ENCODE measurements at places on chromosomes 3 and 15.
A peak's percentile ranks its signal among the peaks of the same experiment; 100 is the strongest.

GRCh38 chr3:115549071-115549470 lies 74.2 kb upstream of the GAP43 start:
- DNase-seq: no peak

DNA sequence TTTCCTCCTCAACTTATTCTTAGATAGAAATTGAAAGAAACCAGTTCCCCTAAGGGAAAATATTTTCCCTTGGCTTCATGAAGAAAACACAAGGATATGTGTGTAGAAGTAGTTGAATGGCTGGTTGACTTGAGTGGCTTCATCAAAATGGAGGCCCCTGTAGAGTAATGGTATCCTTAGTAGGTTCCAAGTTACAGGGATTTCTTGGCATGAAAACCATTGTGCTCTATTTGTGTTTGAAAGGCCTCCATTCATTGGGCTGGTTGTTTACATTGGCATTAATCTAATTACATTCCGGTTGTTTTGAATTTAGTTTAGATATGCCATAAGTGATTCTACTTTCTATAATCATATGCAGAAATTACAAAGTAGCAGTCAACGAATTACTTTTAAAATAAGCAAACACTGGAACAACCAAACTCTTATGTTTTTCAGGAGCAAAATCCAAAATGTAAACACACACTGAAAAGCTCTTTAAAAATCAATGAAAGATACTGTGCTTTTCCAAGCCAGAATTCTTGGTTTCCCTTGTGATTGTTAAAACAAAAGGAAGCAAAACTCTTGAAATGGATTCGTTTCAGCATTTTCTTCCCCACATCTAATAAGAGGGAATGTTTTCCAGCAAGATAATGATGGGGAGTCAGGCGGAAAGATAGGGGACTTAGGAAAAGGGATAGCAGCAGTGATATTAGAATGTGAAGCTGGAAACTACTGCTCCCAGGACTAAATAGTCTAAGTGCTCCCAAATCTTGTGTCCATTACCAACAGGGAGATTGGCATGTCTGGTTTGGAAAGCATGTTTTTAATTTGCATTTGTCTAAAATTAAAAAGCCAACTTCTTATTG lies 77.0 kb downstream of the EPHA3 start:
- DNase-seq: no peak

DNA sequence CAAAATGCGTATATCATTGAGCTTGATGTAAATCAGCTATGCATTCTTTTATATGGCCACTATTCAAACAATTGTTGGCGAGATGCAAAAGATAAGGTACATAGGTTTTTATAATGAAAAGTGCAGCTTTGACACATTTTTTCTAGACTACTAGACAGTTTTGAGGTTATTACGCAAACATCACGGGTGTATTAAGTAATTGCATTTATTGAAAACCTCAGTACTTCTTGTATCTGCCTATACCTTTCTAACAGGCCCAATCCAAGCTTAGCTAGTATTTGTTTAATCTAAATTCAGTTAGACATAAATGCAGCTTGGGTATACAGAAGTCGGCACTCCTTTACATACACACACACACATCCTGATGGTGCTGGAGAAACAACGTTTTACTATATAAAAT lies 2.7 kb downstream of the SPESP1 start:
- DNase-seq: no peak

DNA sequence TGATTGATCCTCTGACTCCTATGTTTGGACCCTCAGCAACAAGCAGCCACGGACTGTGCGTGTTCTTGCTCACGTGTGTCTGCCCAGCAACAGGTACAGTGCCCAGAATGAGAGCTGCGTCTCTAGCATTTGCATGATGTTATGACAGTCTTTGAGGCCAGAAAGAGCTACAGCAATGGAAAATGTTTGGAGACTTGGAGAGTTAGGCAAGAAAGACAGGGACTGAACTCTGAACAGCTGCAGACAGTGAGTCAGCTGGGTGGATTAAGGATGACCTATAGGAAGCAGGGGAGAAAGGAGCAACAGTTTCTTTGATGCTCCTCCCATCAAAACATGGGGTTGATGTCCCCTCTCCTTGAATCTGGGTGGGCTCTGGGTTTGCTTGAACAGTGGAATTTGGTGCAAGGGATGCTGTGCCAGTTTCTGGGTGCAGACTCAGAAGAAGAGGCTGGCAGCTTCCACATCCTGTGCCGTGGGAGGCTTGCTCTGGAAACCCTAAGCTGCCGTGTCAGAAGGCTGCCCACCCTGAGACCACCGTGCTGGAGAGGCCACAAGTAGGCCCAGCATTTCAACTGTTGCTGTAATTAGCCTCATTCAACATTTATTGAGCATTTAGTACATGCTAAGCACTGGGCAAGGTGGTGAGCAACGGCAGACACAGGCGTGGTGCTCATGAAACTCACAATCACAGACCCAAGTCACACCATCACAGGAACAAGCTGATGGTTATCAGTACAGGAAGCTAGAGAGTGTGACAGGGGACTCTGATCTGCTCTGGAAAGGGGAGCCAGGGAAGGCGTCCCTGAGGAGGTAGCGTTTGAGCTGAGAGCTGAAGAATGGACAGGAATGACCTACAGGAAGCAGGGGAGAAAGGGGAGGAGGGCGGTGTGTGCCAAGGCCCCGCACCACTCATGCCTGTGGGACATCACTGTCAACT lies 21.7 kb downstream of the CCR9 start:
- DNase-seq: no peak

DNA sequence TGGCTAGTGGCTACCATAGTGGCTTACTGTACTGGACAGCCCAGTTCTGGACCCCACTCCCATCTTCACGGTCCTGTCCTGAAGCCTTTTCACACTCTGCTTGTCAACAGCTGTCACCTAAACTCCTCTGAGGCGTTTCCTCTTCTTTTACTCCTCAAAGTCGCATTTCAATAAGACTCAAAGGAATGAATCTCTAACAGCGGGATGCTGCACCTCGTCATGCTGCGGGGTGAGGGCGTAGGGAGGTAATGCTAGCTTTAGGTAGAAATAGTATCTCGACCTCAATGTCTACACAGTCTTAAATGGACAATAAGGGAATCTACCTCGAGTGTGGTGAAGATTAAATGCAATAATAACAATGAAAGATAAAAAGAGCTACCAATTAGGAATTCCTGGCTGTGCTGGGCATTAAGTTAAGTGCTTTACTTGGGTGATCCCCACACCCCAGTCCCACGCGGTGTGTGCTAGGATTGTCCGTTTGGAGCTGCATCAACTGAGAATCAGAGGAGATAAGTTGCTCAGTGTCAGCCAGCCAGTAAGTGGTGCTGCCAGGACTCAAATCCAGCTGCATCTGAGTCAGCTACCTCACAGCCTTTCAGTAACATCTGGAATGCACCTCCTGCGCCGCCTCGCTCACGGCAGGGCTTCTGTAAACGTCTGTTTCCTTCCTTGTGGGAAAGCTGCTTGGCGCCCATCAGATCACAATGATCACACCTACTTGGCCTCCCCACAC lies 14.0 kb downstream of the PLA2G4D start:
- DNase-seq: no peak

GRCh38 chr3:79672731-79673130 lies 95.1 kb downstream of the ROBO1 start:
- DNase-seq: no peak

GRCh38 chr15:97995881-97996603 lies 35.5 kb downstream of the ARRDC4 start:
- DNase-seq: no peak

GRCh38 chr15:73051391-73051806 lies 864 bp upstream of the NEO1 start:
- peak; percentile 8 for DNase-seq

GRCh38 chr3:30680789-30681648 lies 74.6 kb downstream of the TGFBR2 start:
- no peak for DNase-seq

DNA sequence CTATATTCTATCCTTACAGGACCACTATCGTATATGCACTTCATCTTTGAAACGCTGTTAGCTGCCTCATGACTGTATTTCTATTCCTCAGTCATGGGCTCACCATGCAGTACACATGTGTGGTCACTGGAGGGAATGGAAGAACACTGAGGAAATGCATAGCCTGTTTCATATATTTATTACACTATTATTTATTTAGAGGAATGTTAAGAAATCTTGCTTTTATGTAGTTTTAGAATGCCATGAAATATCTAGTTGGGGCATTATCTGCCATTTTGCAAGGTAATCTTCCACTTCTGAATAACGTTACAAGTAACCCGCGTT lies 155.7 kb downstream of the IGF1R start:
- no peak for DNase-seq

DNA sequence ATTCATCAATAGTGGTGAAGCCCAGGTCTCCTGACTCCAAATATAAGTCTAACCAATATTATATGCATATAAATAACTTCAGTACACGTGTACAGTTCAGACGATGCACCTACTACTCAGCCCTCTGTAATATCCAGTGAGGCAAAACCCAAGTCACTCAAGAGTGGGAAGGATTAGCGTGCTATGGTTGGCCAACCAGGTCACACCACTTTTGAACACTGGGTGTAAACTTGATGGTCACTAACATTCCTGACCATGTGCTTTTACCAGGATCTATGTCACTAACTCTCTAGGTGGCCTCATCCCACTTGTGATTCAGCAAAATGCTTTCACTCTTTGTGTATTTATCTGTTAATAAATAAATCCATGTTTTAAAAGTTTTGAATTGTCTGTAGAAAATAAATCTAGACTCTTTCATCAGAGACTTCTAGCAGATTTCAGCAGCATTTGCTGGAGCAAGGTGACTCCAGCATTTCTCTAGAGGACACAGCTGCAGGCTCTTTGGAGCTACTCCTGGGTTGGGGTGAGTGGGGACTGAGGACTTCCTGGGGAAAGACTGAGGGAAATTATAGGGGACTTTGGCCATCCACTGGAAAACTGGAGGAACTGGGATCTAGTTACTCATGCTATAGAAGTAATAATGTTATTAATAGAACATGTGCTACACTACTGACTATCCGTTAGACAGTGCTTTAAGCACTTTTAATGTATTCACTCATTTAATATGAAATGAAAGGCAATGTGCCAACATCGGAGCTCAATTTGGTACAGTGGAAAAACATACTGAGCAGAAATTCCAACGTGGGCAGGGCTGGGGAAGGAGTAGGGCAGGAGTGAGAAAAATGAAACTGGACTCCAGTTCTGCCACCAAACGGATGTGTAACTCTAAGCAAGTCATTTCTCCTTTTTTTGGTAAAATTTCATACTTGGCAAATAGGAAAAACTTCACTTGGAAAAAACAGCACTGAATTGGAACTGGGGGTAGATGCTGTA lies 97.9 kb downstream of the RORA start:
- DNase-seq: no peak

DNA sequence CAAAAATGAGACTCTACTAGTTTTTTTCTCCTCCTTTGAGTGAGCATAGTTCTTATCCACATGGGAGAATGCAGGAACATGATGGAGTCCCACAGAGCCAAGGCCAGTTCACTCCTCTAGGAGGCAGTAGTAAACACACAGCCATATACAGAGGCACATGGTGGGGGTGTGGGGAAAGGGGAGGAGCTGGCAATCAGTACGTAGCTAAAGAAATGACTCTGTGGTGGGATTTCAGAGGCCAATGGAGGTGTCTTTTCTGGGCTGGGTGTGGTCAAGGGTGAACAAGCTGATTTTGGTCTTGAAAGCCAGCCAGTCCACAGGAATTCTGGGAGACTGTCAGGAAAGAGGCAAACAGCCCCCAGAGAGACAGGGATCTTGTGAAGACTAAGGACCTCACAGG lies 6.6 kb upstream of the RAB11A start:
- no peak for DNase-seq

DNA sequence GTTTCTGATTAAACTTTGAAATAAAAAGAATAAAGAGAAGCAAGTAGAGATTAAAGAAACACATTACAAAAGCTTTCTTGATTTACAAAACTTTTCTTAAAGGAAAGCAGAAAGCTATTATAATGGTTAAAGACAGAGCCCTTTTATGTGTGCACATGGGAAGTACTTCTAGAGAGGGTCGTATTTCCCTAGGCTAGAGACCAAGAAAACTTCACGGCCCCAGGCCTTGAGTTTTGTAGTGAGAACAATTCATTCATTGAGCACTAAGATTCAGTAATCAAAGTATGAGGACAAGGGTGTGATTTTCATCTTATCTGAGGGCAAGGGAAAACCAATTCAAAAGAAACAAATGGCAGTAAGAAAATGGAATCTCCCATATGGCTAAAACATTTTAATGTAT lies 854.1 kb downstream of the ROBO1 start:
- DNase-seq: no peak

DNA sequence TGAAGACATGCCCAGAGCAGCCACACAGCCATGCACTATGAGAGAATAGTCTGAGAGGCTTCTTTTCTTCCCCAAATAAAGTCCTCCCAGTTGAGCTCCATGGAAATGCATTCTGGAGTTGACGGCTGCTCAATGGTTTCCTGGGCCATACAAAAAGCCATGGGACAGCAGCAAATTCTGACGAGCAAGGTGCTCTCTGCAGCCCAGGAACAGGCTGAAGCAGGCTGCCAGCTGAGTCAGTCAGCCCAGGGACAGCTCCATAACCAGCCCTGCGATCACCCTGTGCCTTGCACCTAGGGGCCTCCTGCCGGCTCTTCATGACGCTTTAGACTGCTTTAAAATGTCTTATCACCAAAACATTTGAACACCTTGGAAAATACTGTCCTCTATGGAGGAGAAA lies 256.3 kb upstream of the CHRNA7 start:
- no peak for DNase-seq

DNA sequence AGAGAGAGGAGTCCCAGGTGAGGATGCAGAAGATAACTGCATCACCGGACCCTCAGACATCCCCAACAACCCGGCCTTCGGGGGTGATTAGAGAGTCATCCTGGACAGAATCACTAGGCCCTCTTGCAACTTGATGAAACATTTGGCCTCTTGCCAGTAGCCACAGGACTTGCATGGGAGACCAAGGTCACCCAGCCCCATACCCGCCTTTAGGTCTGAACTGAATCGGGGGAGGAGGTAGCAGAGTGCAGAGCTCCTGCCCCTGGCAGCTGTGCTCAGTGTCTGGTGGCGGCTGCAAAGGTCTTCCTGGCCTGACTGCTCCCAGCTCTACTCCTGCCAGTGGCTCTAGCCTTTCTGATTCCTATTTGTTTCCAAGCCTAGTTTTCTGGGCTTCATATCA lies 12.4 kb downstream of the PIF1 start:
- no peak for DNase-seq

DNA sequence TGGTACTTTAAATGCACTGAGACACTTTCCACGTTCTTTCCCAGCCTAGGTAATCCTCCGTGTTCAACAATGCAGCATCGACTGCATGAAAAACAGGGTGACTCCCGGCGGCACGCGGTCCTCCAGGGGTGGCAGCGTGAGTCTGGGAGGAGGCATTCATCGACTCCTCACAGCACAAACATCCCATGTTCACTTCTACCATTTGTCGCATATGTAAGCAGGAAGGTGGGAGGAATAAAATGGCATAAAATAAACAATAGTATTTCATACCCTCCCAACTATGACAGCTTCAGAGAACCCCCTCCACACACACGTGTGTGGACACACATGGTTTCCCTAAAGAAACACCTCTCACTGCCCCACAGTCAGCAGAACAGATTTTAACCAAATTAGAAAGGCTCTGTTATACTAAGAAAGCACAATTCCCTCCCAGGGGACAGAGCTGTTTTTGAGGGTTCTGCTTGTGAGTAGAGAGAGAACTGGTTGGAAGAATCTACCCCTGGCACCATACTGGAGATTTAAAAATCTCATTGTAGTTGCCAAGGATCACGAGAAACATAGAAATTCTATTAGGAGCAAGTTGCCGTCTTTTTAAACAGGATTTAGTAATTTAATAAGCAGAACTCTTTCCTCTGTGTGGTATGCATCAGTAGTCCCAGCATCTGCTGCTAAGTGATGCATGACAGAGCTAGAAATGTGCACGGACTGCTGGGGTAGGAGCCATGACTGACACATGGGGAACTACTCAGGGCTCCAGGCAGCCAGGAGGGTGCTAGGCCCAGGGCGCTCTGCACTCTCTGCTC lies 6.0 kb downstream of the FAM43A start:
- DNase-seq: no peak

GRCh38 chr3:133509488-133509887 lies 64.0 kb upstream of the CDV3 start:
- no peak for DNase-seq
